ENCODE measurements at places on chromosomes 16 and 17. TPM values are rescaled to one million over a fixed set of nuclear protein-coding genes. Genes with fewer than 3 reads are reported as not detected.

The MEIOB gene
- not detected for total RNA-seq

The KRTAP9-3 gene
- not detected for total RNA-seq

The RGS11 gene
- 2.3 TPM for total RNA-seq

The DPEP3 gene
- not detected for total RNA-seq

The CTRB1 gene
- not detected for total RNA-seq

The NPIPB9 gene
- total RNA-seq: 0.96 TPM

The CPHXL2 gene
- not detected for total RNA-seq

The MYH13 gene
- not detected for total RNA-seq

The CCL16 gene
- not detected for total RNA-seq

The C16orf92 gene
- total RNA-seq: not detected

The DGKE gene
- total RNA-seq: 5.6 TPM

The CDK3 gene
- total RNA-seq: 0.28 TPM

The G6PC3 gene
- total RNA-seq: 12.7 TPM

The GDPD3 gene
- 0.77 TPM for total RNA-seq

The ANKS4B gene
- not detected for total RNA-seq

The CACNB1 gene
- 2.3 TPM for total RNA-seq

The NPIPA5 gene
- not detected for total RNA-seq

The KRTAP3-1 gene
- not detected for total RNA-seq

The MYH11 gene
- total RNA-seq: under 0.01 TPM

The C16orf96 gene
- under 0.01 TPM for total RNA-seq

The CSH2 gene
- total RNA-seq: not detected

The PPP1R27 gene
- total RNA-seq: 0.19 TPM

The PITPNM3 gene
- total RNA-seq: 0.58 TPM

The ZKSCAN2 gene
- total RNA-seq: 2.8 TPM

The SLC22A31 gene
- 0.85 TPM for total RNA-seq

The RHBDL1 gene
- total RNA-seq: 3.1 TPM

The ADAMTS18 gene
- 9.4 TPM for total RNA-seq

The ZFPM1 gene
- 3.3 TPM for total RNA-seq

The GPR179 gene
- total RNA-seq: not detected

The TVP23A gene
- not detected for total RNA-seq

The PRSS27 gene
- 0.56 TPM for total RNA-seq

The SNN gene
- 15.5 TPM for total RNA-seq

The ZFP90 gene
- 36.1 TPM for total RNA-seq

The SOX8 gene
- 0.77 TPM for total RNA-seq

The GJC1 gene
- 15.8 TPM for total RNA-seq

The CBFA2T3 gene
- total RNA-seq: not detected

The ABI3 gene
- total RNA-seq: under 0.01 TPM

The PTGES3L gene
- 0.28 TPM for total RNA-seq

The TBC1D28 gene
- total RNA-seq: not detected

The KRT33B gene
- total RNA-seq: under 0.01 TPM

The VTN gene
- 0.19 TPM for total RNA-seq

The MAZ gene
- 188 TPM for total RNA-seq

Data from regular cardiac myocyte (primary cell).